ENCODE measurements at places on chromosomes 12 and 14.

DNA sequence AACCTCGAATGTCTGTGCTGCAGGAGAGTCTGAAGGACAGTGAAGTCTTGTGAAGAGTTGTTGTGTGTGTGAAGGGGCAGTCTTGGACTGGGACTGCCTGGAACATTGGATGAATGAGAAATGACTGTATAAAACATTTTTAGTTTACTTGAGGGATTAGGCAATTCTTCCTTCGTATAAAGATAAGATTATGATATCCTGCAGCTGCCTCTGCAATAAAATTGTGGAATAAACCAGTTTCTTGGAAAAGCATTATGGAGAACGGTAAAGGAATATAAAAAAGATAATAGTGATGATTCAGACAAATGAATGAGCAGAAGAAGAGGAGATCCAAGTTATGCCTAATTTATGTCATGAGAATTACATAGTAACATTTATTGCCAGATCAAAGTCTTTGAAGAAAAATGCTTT is 30.9 kb upstream of the LUM start:
- no peak for DNase-seq

DNA sequence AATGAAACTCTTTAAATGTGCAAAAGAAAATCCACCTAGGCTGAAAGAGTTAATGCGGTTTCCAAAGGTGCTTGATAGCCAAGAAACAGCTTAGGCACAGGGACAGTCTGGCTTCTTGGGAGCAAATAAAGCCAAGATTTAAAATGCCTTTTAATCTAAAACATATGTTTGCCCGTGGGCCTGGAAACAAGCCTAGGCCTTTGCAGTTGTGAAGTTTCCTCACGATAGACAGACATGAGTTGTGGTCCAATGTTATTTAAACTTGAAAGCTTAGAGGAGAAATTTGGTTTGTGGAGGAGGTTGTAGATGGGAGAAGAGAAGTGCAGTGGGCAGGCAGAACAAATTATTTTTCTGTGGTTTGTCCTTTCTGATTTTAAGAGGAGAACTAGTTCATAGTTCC is 29.8 kb downstream of the PROX2 start:
- no peak for DNase-seq

GRCh38 chr12:55057481-55057880 is 37.7 kb downstream of the NEUROD4 start:
- DNase-seq, result no peak

- no peak for DNase-seq
Measured at GRCh38 chr12:3097186-3097804, 20.1 kb downstream of the TSPAN9 start.

- no peak for DNase-seq
Measured at GRCh38 chr14:68363843-68364767, 428.8 kb downstream of the ZFP36L1 start.

DNA sequence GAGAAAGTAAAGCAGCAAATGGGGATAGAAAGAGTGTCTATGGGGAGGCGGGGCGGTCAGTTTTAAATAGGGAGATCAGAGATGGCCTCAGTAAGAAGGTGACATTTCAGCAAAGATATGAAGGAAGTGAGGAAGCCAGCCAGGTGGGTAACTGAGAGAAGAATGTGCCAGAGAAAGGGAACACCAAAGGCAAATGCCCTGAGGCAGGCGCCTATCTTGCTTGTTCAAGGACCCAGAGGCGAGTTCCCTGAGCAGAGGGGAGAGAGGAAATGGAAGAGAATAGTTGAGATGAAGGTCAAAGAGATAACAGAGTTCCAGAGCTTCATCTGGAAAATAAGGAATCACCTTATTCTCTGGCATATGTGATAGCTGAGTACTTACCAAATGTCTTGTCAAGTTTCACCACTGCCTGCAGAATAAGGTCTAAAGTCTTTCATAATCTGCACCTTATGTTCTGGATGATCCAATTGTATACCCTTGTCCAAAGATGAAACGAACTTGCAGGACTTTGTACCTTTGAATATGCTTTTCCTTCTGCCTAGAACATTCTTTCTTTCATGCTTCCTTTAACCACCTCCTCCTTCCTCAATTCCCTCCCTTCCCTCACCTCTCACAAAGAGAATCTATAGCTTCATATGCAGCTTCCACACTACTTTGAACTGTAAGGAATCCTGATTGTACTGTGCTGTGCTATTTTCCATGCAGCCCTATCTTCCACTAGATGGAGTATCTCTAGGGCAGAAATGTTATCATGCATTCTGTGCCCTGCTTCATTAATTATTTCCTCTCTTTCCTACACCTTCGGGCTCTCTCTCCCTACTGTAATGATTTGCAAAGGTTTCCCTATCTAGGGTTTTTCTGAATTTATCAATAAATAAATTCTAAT is 38.5 kb downstream of the GNPTAB start:
- no peak for DNase-seq

DNA sequence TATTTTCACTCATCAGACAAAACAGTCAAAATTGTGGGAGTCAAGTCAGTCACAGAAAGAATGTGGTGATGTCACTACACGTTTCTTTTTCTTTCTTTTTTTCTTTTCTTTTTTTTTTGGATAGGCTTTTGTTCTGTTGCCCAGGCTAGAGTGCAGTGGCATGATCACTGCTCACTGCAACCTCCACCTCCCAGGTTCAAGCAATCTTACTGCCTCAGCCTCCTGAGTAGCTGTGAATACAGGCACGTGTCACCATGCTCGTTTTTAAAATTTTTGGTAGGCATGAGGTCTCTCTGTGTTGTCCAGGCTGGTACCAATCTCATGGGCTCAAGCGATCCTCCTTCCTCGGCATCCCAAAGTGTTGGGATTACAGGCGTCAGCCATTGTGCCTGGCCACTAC is 2.3 kb downstream of the CLECL1 start:
- DNase-seq, result no peak

DNA sequence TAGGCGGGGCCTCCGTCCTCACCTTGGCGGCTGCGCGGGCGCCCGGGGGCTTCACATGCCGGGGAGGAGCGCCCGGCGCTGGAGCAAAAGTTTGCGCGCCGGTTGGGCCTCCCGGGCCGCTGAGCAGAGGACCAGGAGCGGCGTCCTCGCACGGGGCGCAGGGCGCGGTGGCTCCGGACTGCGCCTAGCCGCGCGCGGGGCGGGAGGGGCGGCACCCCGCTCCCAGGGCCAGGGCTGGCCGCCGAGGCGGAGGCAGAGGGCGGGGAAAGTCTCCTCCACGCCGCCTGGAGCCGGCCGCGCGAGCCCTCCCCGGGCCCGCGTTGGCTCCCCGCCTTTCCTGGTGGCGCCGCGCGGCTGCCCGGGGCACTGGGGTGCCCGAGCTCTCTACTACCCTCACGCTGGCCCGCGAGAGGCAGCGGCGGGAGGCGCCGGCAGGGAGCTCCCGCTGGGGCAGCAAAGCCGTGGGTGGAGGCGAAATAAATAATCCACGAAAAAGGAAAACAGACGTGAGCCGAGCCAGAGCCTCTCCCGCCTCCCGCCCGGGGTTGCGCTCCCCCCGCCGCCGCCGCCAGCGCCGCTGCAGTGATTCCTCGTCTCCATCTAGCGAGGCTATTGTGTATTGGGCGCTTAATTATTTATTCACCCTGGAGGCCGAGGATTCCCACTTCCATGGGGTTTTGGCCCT is 400 bp upstream of the PRIMA1 start:
- no peak for DNase-seq

DNA sequence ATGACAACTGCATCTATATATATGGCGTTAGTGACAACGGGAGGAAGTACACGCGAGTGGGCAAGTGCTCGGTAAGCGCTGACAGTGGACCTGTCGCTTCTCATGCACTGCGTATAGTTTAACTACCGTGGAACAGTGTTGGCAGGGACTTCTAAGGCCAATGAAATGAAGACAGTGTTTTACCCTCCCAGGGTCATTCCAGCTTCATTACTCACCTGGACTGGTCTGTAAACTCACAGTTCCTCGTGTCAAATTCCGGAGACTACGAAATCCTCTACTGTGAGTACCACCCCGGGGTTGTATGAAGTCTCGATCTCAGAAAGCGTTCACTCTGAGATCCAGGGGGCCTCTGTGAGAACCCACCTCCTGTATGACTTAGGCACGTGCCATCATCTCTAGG is 129.2 kb upstream of the EVL start:
- no peak for DNase-seq

DNA sequence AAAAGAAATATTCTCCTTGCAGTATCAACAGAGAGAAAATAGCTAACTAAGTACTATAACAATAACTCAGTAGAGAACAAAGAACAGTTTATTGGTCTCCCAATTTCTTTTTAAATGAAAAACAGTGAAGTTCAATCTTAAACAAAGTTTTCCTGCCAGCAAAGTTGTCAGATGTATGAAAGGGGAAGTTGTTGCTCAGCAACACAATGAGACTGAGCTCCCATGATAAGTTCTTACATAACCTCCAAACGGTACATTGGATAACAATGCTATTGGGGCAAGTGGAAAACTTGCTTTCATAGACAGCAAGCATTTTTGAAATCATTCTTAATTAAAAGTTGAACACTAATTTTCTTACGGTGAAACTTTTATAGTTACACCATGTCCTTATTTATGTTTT is 94.9 kb downstream of the ALG10B start:
- no peak for DNase-seq

DNA sequence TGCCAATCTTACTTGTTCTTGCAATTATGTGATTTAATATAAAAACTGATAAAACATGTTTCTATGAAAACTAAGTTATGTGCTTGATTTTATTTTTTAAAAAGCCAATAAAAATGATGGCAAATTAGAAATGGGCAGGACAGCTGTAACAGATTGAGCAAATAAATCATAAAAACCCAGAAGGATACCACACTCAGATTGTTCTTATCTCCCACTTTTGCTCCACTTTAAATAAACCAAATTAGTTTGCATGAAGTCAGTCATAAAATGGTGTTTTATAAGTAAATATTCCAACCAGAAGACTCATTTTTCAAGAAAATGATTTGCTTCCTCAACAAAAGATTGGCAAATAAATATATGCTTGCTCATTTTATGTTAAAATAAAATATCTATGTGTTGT is 307.9 kb upstream of the G2E3 start:
- no peak for DNase-seq

DNA sequence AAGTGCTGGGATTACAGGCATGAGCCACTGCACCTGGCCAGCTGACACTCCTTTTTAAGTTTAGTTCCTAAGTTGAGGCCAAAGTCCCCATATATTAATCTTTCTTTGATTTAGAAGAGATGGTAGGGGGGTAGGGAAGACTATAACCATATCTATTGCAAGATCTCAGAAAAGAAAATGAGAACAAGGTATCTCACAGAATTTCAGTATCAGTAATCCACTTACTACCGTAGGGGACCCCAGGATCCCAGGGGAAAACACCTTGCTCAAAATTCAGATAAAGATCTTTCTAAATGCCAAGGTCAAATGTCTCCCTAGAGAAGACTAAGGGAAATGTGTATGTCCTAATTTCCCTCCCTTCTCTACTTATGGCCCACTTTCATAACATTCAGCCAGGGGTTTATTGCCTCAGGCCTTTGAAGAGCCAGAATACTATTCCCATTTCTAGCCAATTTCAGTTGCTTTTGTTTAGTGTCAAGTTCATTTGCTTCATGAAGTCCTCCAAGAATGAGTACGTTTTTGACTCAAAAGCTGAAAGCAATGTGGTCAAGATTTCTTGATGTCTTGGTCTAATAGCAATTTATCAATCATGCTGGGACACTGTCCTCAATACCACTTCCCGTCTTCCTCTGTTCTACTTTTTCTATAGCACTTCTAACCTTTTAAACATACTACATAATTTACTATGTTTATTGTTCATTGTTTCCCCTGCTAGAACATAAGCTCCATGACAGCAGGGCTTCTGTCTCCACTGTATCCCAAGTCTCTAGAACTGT is 86.3 kb downstream of the DCAF5 start:
- DNase-seq, result no peak

DNA sequence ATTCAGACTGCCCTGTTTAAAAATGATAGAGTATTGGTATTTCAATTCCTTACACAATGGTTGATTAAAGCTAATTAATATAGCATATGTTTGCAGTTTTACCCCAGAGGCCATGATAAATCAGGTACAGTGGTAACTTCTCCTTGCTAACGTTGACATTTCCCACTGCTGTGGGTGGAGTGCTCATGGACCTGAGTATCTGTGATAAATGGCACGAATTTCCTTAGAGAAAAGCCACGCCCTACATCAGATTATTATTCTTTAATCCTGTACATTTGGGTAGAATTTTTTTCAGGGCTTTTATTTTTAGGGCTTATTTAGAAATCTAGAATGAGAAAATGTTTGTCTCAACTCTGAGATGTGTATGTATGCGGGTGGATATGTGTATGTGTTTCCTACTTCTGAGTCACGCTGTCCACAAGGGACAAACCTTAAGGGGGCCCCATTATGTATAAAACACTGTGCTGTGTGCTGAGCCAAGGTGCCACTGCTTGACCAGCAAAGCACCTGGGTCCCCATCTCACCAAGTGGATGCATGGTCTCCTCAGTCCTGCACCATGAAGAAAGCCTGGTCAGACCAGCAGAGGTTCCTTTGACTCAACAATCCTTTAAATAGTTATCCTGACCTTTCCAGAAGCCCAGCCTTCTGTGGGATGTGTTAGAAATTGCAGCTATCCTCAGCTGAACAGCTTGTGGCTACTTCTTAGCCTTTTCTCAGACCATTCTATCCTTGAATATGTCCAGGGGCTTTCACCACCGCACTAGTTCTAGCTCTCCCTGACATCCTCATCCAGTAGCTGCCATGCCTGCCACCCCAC is 57.9 kb upstream of the STK38L start:
- DNase-seq, result no peak

DNA sequence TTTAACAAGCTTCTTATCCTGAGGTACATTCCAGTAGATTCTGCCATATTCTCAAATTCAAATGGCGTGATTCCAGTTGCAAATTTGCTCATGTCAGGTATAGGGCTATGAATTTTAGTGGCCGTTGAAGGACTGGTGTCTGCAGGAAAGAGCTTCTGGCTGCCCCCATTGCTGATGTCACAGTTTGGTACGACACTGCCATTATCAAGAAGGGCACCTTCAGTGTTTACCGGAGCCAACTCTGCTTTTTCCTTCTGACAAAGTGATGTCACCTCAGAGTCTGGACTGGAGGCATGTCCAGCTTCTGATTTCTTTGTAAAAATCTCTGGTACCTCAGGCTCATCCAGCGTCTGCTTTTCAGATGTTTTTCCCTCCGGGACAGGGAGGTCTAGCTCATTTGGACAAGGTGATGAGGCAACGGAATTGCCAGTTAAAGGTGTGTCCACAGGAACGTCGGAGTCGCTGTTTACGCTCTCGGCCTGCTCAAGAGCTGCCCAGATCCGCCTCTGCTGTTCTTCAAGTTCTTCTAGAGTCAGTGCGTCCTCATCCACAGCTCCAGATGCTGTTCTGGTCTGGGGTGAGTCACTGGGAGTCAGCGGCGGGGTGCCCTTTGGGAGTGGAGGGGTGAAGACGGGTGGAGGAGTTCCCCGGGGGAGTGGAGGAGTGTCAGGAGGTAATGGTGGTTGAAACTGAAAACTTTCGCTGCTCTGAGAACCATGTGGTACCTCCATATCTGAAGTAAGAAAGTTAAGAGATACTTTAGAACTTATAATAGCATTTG is 27.0 kb downstream of the ZCCHC8 start:
- no peak for DNase-seq

- no peak for DNase-seq
Measured at GRCh38 chr14:70098250-70098809, 90.4 kb downstream of the SLC8A3 start.
